CD4-positive, alpha-beta T cell treated with Interleukin-10 for 1 hour (primary cell): ENCODE measurements at places on chromosomes 2 and 18.

GRCh38 chr2:147420517-147420916, 424.3 kb upstream of the ACVR2A start:
- no peak for DNase-seq

GRCh38 chr2:55916473-55917049, 7.0 kb downstream of the EFEMP1 start:
- no peak for DNase-seq

GRCh38 chr18:3248062-3248657, 559 bp downstream of the MYL12A start:
- DNase-seq: no peak

GRCh38 chr2:192584976-192585375, 390.2 kb upstream of the TMEFF2 start:
- no peak for DNase-seq

- no peak for DNase-seq
Observed at GRCh38 chr2:68218343-68218901, 33.9 kb downstream of the PPP3R1 start.

DNA sequence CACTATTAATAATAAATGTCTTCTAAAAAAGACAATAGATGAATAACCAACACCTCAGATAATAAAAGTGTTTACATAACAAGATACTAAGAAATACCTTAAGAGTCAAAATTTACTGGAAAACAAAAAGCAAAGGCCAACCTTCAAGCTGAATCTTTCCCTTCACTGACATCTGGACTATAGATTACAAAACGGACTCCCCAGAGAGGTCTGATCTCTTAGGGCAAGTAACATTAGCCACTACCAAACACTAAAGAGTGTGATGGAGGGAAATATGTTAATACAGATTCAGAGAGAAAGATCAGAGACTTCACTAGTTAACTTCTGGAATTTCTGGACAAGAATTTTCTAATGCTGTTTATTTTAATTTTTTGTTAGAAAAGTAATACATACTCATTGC, 13.9 kb downstream of the CLASP1 start:
- DNase-seq: no peak

DNA sequence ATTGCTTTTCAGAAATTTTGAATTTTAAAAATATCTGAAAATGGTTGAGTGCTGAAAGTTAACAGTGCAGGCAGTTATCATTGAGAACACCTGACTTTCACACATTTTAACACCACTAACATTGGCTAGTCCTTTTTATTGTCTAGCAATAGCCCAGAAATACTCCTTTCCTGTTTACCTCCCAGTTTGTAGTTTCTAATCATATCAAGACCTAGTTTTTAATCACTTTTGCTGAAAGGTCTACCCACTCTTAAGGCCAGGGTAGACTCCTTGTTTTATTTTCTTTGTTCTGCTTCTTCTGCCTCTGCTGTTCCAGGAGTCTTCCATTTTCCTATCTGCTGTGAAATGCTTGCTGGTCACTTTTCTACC, 72.1 kb downstream of the UBE2E3 start:
- DNase-seq: no peak

DNA sequence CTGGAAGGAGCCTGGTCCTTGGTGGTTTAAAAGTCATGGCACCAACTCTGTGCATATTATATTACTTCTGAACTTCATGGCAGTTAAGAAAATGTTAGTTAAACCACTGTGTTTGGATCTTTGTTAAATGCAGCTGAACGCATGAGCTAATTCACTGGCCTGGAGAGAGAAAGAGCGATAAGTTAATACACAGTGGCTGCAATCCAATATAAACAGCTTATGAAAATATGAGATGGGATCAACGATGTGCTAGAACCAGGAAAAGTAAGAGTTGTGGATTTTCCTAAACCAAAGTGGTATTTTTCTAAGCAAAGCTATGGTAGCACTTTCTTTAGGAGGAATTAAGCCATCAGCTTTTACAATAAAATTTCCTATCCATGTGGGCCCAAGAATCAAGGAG, 326.7 kb downstream of the MTX2 start:
- no peak for DNase-seq
